Mammary epithelial cell (primary cell): ENCODE measurements at places on chromosomes 6 and 20. TPM values are rescaled to one million over a fixed set of nuclear protein-coding genes. Genes with fewer than 3 reads are reported as not detected.

HAO1 gene
- not detected for polyA plus RNA-seq

DNA sequence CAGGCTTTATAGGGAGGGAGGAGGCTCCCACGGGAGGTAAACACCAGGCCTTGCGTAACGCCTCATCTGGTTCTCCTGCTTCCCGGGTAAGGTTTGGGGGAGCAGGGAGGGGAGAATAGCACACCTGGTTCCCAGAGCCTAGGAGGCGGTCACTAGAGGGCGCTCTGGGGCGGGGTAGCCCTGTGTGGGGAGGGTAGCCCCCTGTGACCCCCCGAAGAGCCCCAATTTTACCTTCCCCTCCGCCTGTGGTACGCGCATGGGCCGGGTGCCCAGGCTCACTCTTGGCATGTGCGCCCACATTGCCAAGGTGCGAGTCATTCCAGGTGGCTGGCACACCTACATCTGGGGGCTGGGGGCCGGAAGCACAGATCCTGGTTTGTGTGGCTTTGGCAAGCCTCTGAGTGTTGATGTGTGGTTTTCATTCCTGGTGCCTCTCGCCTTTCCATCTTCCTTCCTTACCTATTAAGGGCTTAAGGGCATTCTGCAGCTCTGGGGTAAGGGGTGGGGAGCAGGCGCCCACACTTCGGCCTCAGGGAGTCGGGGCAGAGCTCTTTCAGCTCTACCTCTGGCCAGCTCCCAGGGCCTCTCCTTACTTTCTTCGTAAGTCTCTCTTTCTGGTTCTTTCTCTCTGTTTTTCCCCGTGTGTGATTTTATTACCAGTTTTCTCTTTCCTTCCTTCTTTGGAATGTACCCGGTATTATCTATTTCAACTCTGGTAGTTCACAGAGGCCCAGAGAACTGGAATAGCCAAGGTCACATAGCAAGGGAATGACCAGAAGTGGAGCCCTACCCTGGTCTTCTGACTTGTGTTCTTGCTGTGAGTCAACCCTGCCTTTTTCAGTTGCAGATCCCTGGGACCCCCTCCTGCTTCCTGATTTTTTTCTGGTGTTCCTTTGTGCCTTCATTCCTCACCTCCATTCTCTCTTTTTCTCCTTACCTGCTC is 492 bp upstream of the RNF39 start:
- peak; percentile 90 for DNase-seq

DNA sequence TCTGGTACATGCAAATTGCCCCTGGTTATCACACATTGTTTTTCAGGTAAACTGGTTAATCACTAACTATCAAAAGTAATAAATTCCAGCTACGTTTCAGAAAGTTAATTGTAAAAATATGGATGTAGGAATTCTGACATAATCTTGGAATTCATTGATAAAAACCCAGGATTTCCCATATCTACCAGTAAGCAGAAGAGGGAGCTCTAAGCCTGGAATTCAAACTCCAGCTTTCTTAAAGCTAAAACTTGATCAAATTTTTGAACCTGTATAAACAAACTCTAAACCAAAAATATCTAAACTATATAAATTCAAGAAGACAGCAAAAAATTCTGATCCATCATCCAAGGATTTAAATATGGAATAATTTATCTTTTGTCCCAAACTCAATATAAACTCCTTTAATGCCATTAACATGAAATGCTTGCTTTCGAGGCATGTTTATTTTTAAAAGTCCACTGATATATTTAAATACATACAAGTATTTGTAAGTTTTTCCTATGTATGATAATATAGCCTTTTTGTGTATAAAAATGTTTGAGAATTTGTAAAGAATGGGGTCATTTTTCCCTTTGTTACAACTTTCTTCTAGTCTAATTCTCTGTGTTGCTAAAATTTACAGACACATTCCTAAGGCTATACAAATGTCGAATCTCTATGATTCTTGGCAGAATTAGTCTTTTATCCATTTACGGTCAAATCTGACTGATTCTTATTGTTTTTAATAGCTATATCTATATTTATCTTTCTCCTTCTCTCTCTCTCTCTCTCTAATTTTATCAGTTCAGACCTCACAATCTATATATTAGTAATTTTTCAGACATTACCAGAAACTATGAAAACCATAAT is 91.4 kb upstream of the RNF217 start:
- DNase-seq, result peak; percentile 12

GRCh38 chr6:40599555-40599954 is 12.4 kb upstream of the LRFN2 start:
- DNase-seq, result peak; percentile 17

DNA sequence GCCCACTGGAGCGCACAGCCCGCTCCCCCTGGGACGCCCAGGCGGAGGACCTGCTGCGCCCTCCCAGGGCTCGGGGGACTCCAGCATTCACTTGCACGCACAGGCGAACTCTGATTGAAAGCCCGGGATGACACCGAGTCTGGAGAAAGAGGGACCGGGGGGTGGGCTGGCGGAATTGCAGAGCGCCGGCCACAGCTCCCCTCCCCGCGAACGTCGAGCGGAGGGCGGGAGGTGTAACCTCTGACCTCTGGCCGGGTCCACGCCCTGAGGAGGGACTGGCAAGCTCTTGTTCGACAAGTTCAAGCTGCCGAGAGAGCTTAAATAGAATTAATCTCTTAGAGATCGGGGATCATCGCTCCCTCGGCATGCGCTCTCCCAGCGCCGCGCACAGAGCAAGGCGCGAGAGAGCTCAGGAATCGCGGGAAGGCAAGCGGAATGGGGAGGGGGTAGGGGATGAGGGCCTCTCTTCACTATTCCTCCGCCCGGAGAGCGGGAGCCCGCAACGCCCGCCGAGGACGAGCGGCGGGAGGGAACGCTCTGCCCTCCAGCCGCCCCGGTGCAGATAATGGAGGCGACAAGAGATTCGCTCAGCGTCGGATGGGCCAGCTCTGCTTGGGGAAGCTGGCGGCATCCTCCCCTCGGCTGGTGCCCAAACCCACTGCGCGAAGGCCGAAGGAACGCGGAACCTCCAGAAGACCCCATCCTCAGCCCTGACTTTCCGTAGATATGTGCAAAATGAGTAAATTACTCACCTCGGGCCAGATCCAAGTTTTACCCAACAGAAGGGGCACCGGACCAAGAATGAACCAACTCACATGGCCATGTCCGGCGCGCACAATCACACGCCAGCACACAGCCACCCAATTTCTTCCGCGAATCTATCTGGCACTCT is 761 bp upstream of the NR2E1 start:
- no peak for DNase-seq

GRCh38 chr6:95243053-95243452 is 334.3 kb upstream of the MANEA start:
- DNase-seq, result no peak

GRCh38 chr6:33914645-33915044 is 110.8 kb upstream of the MLN start:
- DNase-seq, result no peak

GRCh38 chr20:57783956-57784837 is 74.4 kb upstream of the PMEPA1 start:
- DNase-seq, result no peak

- peak; percentile 97 for DNase-seq
Observed at GRCh38 chr6:142871910-142872331, 73.1 kb downstream of the HIVEP2 start.

RBPJL gene
- polyA plus RNA-seq, result not detected

DNA sequence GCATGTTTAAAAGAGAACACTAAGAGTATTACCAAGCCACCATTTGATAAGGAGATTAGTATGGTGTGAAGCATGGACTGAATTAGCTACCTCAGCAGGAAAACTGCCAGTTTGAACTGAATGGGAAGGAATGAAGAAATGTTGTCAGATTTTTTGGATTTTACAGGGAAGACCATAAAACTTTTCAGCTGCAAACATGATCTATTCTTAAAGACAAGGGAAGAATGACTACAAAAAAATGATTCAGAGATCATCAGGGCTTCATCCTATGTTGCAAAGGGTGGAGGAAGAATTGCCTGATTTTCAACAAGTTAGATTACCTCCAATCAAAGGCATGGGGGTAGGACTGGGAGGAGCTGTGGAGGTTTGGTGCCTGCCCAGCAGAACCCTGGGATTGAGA is 49.3 kb upstream of the MTRF1L start:
- no peak for DNase-seq

NHLRC1 gene
- 1.4 TPM for polyA plus RNA-seq

DNA sequence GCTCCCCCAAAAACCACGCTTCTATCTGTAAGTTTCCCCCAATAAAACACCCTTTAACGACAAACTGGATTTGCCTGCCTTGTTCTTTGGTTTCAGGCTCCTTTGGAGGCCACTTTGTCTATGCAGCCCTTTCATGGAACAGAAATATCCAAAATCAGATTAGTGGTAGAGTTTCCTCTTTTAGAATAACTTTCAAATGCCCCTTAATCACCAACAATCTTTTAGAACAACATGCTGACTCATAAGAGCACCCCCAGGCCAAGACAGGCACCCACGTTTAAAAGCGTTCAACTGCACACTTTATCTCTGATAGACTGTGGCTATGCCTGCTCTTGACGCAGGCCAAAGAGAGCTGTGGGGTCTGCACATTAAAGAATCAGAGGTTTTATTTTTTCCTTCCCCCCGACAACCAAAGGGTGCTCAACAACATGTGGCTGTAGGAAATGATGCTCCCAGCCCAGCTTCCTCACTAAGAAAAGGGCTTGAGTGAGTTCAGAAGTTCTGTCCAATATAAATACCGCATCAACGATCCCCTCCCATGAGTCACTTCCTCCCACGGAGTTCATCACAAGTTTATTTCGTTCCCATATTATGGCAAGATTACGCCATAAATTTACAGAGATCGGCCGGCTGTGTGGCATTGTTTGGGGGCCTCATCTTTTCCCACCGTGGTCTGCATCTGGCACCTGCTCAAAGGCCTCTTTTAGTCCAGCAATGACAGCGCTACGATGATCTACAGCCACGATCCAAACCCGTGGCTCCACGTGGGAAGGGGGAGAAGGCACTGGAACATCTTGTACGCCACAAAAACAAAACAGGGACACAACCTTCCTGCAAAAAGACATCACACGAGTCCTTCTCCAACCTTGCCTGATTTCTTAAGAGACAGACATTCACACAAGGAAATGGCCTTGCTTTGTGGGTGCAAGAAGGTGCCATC is 88.8 kb upstream of the NFATC2 start:
- DNase-seq, result peak; percentile 92

GRCh38 chr6:23633996-23634395 is 492.0 kb upstream of the NRSN1 start:
- DNase-seq, result no peak

DNA sequence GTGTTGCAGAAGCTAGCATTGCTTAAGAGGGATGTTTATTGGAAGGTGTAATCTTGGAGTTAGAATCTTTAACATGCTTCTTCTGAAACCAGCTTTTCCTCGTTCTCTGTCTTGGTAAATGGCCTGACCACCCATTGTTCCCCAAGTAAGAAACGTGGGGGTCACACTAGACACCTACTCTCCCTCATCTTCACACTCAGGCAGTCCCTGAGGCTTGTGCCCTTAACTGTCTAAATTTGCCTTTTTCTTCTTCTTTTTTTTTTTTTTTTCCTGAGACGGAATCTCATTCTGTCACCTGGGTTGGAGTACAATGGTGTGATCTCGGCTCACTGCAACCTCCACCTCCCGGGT is 16.2 kb upstream of the ARFGEF2 start:
- no peak for DNase-seq

DNA sequence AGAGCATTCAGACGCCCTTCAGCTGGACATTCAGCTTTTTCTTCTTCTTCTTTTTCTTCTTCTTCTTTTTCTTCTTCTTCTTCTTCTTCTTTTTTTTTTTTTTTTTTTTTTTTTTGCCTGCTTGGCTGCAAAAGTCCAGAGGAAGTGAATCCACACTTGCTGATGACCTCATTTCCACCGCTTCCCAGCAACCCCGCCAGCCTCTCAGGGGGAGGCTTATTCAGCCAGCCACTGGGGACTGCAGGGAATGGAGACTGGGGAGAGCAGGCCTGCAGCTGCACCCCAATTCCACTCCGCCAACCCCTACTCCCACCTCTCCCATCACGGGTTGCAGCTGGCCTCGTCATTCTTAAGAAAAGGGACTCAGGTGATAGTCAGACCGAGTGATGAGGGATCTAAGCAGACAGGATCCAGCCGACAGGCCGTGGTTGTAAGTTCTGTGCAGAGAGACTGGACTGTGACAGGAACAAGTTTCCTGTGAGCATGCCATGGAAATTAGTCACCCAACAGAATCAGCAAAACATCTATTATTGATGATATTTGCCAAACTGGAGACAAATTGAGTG is 59.0 kb upstream of the QKI start:
- DNase-seq, result peak; percentile 14

AK9 gene
- 0.66 TPM for polyA plus RNA-seq

TGM3 gene
- not detected for polyA plus RNA-seq

ALDH5A1 gene
- polyA plus RNA-seq, result 0.39 TPM
